ENCODE measurements at places on chromosomes 4 and X. TPM values are rescaled to one million over a fixed set of nuclear protein-coding genes. Genes with fewer than 3 reads are reported as not detected.

DNA sequence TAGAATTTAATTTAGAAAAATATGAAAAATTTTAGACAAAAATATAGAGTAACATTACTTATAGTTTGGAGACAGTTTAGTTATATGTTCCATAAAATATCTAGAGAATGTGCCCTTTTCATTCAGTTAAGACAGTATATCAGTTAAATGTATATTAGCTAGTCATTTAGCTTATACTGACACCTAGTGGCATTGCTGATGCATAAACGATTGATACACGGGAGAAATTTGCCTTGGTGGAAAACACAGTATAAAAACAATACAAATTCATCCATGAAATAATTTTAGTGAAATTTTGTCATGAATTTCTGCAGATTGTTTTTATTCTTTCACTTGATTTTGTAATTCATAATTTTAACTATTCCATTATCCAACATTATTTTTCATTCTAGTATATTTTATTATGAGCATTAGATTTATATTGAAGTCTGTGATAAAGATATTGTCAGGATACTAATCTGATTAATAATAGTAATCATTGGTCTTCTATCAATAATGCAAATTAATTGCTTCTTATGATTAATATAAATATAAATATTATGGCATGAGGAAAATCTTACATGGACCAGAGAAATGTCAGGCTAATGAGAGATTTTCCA lies 219.0 kb downstream of the TLL1 start:
- DNase-seq, result peak; percentile 22

APBB2 gene
- 173 TPM for total RNA-seq

BANK1 gene
- total RNA-seq, result 2.0 TPM

DNA sequence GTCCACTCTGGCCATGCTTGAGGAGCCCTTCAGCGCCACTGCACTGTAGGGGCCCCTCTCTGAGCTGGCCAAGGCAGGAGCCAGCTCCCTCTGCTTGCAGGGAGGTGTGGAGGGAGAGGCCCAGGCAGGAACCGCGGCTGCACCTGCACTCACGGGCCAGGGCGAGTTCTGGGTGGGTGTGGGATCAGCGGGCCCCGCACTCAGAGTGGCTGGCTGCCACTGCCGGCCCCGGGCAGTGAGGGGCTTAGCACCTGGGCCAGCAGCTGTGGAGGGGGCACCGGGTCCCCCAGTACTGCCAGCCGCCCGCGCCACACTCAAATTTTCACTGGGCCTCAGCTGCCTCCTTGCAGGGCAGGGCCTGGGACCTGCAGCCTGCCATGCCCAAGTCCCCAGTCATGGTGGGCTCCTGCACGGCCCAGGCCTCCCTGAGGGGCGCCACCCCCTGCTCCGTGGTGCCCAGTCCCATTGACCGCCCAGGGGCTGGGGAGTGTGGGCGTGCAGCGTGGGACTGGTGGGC lies 347.2 kb upstream of the SPOCK3 start:
- no peak for DNase-seq

SSX1 gene
- not detected for total RNA-seq

DNA sequence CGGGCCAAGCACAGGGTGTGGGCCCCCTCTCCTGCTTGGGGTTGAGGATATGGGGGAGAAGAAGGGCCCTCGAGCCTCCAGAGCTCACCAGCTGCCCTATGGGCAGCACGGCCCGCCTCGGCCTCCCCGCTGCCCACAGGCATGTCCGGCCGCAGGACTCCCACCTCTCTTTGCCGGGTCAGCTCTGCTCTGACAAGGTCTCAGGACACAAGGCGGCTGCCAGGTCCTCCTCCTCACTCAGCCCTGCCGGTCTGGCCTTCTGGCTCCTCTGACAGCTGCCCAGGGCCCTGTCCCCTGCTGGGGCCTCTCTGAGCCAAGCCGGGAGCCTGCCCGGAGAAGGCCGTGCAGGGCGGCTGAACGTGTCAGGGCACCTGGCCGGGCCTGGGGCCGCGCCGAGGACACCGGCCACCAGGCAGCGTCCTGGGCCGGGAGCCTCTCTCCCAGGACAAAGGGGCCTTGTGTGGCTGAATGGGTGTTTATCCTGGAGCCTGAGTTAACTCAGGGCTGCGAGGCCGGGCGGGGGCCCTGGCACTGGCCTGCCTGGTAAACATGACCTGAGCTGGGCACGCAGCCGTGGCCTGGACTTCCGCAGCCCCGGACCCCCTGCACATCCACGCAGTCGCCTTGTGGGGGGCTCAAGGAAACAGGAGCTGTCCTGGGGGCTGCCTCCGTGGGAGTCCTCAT lies 25.7 kb downstream of the TACC3 start:
- DNase-seq, result no peak

DNA sequence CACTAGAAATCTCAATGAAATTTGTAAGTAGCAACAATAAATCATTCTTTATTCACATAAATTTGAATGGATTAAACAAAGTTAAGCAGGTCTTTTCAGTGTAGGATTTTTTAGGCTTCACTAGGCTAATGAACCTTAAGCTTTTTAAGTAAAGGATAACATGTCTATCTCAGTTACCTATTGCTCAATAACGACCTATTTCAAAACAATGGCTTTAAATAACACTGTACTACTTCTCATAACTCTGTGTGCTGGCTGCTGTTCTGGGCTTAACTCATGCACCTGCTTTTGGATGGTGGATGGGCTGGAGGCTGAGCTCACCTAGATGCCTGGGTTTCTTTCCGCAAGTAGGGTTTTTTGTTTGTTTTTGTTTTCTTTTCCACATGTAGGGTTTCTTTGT lies 495.0 kb upstream of the SLIT2 start:
- DNase-seq, result no peak

GAGE1 gene
- total RNA-seq, result not detected

ALB gene
- total RNA-seq, result 0.75 TPM

CXCL6 gene
- 18.5 TPM for total RNA-seq

NAA11 gene
- total RNA-seq, result not detected

Measured in astrocyte (in vitro differentiated cells and primary cell).